ENCODE measurements at places on chromosomes 7 and 10.
A peak's percentile ranks its signal among the peaks of the same experiment; 100 is the strongest.

GRCh38 chr10:86961481-86962091 is 3.2 kb downstream of the SNCG start:
- DNase-seq: peak; percentile 80

DNA sequence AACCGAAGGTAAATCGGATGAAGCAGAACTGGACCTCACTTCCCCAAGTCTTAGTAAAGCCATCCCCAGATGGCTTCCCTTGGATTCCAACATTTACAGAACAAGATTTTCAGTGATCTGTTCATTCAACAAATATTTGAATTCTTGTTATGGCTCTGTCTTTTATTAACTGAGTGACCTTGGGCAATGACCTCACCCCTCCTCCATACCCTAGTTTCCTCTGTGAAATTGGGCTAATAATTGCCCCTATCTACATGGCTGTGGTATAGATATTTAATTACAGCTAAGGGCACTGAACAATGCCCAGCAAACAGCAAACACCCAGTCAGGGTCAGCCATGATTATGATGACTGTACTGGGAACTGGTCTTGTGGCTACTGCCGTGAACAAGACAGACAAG is 19.1 kb downstream of the TECTB start:
- no peak for DNase-seq

DNA sequence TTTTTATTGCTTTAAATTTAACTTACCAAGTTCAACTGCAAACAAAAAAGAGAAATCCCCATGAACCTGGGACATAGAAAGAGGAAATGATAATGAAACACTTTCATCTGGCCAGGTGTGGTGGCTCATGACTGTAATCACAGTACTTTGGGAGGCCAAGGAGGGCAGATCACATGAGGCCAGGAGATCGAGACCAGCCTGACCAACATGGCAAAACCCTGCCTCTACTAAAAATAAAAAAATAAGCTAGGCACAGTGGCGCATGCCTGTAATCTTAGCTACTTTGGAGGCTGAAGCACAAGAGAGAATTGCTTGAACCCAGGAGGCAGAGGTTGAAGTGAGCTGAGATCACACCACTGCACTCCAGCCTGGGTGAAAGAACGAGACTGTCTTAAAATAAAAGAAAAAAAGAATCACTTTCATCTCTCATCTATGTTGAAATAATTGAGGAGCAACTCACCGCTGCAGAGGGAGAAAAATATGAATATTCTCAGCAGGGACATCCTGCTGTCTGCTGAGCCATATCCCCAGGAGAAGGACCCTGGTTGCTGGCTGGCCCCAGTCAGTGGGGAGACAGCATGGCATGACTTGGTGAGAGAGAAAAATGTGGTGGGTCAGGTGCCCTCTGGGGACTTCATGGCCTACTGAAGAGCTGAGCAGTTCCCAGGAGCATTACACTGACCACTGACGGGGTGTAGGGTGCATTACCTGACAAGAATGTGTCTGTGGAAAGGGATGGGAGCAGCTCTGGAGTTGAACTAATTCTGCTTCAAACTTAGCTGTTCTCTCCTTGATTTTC is 22.8 kb upstream of the TARP start:
- no peak for DNase-seq

- DNase-seq: no peak
These were observed 110.2 kb downstream of the RAB11FIP2 start for GRCh38 chr10:117936566-117936965.

DNA sequence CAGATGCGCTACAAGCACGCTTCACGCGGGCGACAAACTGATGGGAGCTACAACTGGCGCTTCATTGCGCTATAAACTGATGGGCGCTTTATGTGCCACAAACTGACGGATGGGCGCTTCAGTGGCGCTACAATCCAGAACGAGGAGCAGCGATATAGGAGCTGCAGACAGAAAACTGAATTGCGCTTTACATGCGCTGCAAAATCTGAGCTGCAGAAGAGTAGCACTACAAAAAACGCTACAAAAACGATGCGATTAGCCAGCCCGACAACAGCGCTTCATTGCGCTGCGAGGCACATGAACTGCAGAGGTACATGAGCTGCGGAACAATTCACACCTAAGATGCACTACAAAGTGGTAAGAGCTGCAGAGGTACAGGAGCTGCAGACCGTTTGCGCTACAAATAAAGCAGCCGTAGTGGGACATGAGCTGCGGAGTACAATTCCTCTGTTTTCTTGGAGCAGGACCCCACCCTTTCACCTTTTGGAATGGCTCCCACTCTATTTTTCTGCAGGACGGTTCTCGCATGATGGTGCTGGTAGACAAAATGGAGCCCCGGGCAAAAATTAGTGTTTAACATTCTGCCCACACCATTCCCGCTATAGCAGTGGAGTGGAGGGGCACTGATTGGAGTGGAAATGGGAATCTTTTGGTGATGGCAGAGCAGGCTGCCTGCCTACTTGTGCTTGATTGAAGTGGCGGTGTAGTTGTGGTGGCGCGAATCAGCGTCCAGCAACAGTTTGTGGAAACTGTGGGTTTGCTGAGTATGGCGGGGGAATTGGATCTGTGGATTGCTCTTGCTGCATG is 1.2 kb upstream of the SGCE start:
- DNase-seq: peak; percentile 69

GRCh38 chr7:6170571-6171531 is 101.6 kb downstream of the CYTH3 start:
- DNase-seq: no peak

DNA sequence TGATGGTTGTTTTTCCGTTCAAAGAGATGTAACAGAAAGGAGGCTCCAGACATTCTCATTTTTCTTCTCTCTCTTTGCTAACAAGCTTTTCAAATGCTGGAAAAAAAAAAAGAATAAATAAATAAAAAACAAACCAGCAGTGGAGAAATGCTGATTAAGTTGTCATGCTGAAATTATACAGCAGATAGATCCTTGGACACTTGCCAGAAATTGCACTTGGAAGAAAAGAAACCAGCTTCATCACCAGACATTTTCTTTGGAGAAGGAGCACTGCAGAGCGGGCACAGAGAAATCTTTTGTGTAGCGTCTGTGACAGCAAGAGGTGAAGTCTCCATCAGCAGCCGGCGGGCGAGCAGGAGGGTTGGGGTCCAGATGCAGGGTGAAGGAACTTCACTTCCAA is 55.8 kb downstream of the CLRN3 start:
- DNase-seq: no peak

DNA sequence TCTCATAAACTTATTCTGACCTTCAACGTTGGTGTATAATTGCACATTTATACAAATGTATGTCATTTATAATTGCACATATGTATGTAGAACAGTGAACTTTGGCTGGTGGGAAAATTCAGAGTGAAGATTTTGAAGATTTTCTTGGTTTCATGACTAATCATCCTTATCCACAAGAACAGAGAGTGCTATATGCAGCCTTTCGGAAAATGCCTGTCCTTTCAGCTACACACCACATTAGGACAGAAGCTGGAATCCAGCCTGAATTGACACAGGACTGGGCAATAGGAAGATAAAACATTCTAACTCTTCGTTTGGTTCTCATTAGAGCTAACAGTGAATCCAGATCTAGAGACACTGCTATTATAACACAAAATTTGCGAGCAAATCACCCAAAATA is 166.2 kb downstream of the PDE1C start:
- no peak for DNase-seq

DNA sequence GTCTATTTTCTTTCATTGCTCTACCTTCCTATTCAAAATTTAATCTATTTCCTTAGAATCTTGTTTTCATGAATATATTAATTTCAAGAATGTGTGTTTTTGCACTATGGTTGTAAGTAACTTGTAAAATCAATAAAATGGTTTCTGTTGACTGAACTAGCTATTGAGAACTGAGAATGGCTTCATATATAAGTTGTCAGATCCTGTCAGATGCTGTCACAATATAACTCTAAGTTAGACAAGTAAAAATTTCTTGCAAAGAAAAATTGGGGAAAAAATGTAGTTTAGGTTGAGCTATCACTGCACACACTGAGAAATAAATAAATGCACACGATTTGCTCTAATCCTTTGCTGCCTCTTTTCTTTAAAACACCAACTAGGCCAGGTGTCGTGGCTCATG is 89.8 kb downstream of the RAB11FIP2 start:
- no peak for DNase-seq

DNA sequence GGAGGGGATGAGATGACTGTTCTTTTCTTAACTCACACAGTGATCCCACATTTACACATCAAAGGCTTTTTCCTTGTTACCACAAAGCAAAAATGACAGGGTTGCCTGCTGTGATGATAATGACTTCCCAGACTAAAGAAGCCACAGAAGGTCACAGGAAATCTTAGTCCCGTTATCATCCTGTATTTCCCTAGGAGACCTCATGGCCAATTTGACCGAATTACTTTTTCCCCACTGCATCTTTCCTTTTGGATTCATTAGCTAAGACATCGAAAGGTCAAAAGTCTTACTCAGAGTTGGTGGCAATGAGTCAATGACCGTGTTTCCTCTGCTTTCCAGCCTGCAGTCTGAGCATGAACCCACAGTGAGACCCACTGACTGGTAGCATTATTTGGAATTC is 130.1 kb upstream of the INHBA start:
- no peak for DNase-seq

DNA sequence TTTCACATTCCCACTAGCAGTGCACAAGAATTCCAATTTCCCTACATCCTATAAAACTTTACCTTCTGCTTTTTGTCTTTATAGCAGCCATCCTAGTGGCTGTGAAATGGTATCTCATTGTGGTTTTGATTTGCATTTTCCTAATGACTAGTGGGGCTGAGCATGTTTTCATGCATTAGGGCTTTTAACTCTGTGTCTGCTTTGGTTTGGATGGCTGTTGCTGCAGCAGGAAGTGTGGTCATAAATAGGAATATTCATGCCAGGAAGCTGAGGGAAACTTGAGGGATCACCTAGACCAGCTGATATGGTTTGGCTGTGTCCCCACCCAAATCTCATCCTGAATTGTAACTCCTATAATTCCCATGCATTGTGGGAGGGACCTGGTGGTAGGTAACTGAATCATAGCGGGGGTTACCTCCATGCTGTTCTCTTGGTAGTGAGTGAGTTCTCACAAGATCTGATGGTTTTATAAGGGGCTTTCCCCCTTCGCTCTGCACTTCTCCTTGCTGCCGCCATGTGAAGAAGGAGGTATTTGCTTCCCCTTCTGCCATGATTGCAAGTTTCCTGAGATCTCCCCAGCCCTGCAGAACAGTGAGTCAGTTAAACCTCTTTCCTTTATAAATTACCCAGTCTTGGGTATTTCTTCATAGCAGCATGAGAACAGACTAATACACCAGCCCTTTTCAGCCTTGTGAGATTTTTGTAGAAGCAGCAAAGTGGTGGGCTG is 181.8 kb upstream of the PITRM1 start:
- DNase-seq: no peak

GRCh38 chr10:17062009-17062408 is 67.6 kb downstream of the CUBN start:
- DNase-seq: no peak

DNA sequence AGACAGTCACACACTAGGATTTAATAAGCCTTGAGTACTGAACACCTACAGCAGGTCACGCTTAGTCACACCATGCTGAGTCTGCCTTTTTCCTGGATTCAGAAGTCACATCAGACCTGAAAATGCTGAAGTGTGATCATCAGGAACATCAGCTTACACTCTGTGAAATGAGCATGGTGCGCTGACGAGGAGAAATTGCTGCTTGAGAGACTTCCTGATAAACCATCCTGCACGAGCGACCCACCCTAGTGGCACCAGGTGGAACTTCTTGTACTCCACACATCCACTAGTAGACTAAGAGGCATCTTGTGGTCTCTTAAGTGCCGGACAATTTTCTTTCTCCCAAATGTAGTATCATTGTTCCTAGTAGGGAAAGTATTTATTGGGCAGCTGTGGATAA is 51.8 kb upstream of the MRLN start:
- no peak for DNase-seq

DNA sequence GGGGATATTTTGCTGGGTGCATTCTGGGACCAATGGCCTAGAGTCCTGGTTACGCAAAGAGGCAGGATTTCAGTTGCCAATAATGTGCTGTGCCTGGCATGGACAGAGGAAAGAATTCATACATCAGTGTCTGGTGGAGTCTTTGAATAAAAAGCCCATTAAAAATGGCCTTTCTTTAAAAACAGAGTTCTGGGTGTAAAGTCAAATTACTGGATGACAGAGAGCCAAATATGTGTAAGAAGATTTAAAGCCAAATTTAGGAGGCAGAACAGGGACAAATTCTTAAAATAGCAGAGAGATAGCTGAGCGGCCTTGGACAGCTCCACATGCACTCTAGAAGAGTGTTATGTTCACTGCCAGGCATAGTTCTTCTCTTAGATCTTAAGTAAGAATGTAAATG is 60.8 kb upstream of the MEOX2 start:
- DNase-seq: no peak

DNA sequence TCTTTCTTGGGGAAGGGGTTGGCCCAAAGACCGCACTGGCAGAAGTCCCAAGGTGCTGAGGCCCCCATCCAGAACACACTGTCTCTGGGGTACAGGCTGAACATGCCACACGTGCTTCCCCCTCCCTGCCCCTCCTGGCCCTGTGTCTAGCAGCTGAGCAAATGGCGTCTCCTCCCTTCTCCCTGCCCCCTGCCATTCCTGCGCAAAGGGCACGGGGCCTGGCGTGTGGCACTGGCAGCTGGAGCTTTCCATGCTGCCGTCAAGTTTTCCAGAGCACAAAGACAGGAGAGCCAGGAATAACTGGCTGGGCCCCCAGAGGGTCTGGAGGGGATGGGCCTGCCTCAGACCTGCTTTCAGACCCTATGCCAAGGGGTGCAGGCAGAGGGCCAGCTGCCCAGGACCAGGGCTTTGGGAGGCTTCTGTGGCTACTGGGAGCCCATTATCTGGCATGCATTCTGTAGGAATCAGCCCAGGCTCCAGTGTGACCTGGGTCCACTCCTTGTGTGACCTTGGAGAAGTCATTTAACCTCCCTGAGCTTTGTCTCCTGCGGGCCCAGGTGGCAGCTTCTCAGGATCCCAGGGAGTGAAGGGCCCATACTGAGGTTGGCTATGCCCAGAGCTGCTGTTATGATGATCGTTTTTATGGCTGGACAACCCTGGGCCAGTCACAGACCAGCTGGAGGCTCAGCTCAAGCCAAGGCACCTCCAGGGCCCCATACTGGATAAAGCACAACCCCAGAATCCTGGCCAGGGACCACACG is 710 bp upstream of the LDB3 start:
- no peak for DNase-seq

DNA sequence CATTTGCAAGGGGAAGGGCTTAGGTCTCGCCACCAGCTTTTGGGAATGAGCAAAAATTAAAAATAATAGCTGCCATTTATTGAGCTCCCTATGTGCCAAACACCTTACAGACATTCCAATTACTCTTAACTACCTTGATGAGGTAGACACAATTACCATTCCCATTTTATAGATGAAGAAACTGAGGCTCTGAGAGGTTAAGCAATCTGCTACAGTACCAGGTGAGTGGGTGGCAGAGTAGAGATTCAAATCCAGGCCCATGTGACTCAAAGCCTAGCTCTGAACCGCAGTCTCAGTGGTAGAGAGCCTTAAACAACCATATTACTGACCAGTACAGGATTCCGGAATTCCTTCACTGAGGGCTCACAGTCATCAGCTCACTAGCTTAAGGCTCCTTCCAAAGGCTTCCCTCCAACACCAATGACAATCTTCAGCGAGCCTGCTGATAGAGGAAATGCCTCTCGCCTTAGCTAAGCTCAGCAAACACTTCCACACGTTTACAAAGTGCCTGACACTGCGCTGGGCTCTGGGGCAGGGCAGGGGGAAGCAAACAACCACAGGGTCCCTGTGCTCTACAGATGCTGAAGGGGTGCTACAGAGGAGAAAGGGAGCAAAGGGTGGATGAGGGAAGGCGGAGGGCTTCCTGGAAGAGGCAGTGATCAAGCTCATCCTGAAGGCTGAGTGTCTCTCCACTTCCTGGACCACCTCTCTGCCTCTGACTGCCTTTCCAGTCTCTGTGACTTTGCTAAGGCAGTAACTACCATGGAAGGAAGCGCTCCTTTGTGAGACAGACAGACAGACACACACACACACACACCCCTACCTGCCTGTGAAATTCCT is 7.4 kb downstream of the LRRC20 start:
- DNase-seq: no peak

All from NCI-H146 (cell line).